ENCODE measurements at places on chromosomes 1 and 21.

DNA sequence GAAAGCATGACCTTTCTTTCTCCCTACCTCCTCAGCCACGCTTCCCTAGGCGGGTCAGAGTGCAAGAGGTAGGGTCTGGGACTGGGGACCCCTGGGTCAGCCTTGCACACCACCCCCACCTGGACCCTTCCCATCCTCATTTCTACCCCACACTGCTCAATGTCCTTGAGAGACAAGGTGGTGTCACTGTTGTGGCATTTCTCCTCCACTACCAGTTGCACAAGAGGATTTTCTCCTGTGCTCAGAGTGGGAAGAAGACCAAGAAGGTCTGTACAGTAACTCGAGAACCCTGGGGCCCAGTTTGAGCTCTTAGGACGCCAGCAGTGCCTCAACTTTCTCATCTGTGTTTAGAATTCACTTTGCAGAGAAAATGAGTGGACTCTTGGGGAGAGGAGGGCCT, 49.4 kb upstream of the CD34 start:
- no peak overlapping the region for H3K4me3 ChIP-seq
- DNase-seq, result no peak
- 0 out of 2 replicates have a peak, but pooled peaks cover 1% of the 10 kb centered on the region for H3K27me3 ChIP-seq
- H3K27ac ChIP-seq, result no peak overlapping the region

- no peak overlapping the region for H3K4me3 ChIP-seq
- no peaks in the 10 kb centered on the region for H3K4me1 ChIP-seq
- peaks cover 24% of the 10 kb centered on the region for H3K27me3 ChIP-seq
- DNase-seq, result no peak
These were observed 23.3 kb downstream of the RBM11 start for GRCh38 chr21:14239281-14239680.

DNA sequence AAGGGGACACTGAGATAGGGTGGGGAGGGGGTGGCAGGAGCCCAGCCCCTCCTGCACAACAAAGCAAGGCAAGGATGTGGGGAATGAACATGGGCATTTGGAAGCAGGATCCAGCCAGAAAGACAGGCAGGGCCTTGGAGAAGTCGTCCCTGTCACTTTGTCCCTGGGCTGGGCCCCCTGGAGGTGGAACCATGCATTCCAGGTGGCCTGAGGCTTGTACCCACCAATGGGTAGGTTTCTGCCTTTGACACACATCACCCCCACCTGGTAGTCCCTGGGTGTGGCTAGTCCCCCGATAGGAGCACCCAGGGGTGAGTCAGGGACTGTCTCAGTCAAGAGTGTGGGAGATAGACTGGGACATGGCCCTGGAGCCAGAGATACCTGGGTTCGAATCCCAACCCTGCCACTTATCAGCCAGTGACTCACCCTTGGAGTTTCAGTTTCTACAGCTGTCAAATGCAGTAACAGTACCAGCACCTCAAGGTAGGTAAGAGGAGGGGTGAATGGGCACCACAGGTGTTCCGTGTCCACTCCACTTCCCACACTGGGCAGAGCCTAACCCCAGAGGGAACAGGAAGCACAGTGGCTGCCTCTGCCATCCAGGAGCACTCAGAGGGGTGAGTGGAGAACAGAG, 10.0 kb downstream of the PLA2G2D start:
- H3K27ac ChIP-seq, result no peak overlapping the region
- H3K27me3 ChIP-seq, result no peaks in the 10 kb centered on the region
- peaks cover 14% of the 10 kb centered on the region for H3K4me1 ChIP-seq

GRCh38 chr1:31646259-31646960, 1.7 kb upstream of the PEF1 start:
- no peak for DNase-seq
- H3K4me3 ChIP-seq, result no peak overlapping the region
- H3K27me3 ChIP-seq, result no peaks in the 10 kb centered on the region
- peaks cover 12% of the 10 kb centered on the region for H3K4me1 ChIP-seq
